Fibroblast of skin of right quadriceps (primary cell): ENCODE measurements at places on chromosomes 5 and 9.

GRCh38 chr9:88829276-88829675, 162.0 kb upstream of the S1PR3 start:
- no peak for DNase-seq

GRCh38 chr5:180207593-180207992, 1.4 kb downstream of the RASGEF1C start:
- DNase-seq = no peak

- peak; percentile 28 for DNase-seq
Observed at GRCh38 chr5:131749138-131749537, 47.7 kb downstream of the FNIP1 start.

- DNase-seq = peak; percentile 38
Observed at GRCh38 chr5:119470851-119471451, 18.7 kb downstream of the HSD17B4 start.
